ENCODE measurements at places on chromosomes 3 and 15.

DNA sequence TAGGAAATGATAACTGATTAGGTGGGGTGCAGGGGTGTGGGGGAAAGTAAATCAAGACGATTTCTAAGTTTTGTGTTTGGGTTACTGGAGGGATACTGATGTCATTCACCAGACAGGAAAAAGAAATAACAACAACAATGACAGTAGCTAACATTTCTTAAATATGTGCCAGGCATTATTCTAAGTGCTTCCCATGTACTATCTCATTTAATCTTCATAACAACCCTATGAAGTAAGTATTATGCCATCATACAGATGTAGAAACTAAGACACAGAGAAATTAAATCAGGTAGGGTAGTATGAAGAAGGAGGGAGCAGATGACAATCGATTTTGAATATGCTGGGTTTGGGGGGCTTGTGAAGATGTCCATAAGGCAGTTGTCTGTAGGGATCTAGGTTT lies 13.3 kb downstream of the MYO5A start:
- no peak for DNase-seq

DNA sequence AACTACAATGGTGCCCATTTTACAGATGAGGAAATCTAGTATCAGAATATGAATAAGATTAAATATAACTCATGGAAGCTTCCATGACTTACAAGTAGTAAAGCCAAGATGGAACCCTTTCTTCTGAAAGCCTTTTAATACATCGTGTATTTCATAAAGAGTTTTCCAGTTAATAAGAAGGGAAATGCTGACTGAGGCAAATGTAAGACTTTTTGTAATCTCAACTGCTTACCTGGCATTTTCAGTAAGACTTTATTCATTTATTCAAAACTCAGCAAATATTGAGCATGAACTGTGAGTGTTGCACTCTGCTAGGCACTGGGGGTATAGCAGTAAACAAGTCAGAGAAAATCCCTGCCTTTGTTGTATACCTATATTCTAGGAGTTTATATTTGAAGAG lies 256.4 kb upstream of the THRB start:
- no peak for DNase-seq

DNA sequence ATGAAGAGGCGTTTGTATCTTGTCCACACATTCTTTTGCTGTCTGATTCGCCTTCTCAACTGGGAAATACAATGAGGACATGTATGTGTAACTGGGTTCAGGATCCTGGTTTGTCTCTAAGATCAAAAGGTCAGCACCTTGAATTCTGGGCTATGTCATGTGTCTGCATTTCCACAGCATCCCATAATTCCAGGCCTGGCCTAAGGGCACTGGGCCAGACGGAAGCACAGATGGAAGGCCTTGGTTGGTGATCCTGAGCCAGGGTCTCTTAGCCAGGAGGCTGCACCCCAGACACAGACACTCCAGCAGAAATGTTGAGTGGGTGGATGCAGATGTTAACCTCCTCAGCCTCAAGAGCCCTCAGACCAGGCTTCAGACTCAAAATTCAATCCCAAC lies 23.7 kb upstream of the HERC1 start:
- DNase-seq = no peak

- DNase-seq = no peak
Observed at GRCh38 chr3:31013090-31013489, 118.6 kb upstream of the GADL1 start.

Measured in PC-9 (cell line).